ENCODE measurements at places on chromosomes 5 and 9. TPM values are rescaled to one million over a fixed set of nuclear protein-coding genes. Genes with fewer than 3 reads are reported as not detected.
A peak's percentile ranks its signal among the peaks of the same experiment; 100 is the strongest.

GRCh38 chr9:124626276-124626675 lies 119.1 kb upstream of the NR5A1 start:
- no peak for DNase-seq

The SOX30 gene
- total RNA-seq: not detected

The IFNA2 gene
- not detected for total RNA-seq

DNA sequence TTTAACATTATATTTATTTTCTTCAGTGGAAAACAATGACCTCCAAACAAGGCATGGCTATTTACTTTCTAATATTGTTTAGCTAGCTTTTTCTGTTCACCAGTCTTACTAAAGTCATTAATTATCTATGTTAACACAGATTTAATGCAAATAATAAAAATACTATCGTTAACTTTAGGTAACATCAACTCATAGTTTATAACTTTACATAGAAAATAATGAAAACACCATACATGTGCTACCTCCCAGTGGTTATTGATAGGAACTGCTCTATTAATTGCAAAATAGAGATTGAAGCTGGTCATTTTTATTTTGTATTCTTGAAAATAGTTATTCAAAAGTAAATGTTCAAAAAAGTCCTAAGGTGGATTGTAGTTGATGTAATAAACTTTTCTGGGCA lies 78.3 kb upstream of the HCN1 start:
- DNase-seq: no peak

DNA sequence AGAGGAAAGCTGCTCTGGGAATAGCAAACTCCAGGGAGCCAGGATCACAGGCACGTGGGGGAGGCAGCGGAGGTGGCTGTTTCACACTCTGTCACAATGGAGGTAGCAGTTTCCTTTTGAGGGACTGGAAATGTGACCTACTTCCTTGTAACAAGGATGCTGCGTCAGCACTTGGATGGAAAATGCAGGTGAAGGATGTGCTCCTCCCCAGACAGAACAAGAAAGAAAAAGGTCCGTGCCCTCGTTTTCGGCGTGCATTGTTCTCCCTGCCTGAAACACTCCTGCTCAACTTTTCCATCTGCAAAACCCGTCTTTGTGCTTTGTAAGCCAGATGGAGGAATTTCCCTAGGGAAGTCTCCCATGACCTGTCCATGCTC lies 55.1 kb upstream of the SH3PXD2B start:
- peak; percentile 59 for DNase-seq

The IFNE gene
- not detected for total RNA-seq

DNA sequence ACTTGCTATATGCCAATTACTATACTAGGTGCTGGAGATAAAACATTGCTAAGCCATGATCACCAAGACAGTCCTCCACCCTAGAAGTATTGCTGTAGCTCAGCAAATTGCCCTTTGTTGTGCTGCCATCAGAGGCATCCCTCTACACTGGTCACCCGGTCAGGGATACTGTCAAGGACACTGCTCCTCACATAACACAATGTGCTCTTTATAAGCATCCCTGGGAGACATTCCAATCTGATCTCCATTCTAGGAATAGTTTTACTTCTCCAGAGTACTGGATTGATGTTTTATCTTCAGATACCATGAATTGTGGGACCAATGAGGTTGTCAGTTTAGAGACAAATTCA lies 10.4 kb upstream of the DNAJA1 start:
- DNase-seq: no peak

The PCDHB12 gene
- total RNA-seq: 0.97 TPM

The MEIKIN gene
- not detected for total RNA-seq

DNA sequence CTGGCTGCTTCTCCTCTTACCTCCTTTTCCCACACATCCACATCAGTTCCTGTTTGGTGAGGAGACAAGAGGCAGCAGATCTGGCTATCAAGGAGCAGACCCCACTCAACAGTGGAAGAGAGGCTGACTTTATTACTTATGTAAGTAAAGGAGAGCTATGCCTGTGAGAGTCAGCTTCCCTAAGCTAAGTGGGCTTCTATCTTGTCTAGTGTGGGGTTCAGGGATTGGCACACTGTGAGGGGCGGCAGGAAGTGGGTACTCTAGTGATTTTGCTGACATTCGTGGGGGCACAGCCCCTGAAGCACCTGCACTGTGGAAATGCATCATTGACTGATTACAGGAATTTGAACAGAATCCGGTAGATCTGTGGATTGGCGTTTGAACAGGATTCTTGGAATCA lies 163.5 kb upstream of the IRX1 start:
- DNase-seq: no peak

DNA sequence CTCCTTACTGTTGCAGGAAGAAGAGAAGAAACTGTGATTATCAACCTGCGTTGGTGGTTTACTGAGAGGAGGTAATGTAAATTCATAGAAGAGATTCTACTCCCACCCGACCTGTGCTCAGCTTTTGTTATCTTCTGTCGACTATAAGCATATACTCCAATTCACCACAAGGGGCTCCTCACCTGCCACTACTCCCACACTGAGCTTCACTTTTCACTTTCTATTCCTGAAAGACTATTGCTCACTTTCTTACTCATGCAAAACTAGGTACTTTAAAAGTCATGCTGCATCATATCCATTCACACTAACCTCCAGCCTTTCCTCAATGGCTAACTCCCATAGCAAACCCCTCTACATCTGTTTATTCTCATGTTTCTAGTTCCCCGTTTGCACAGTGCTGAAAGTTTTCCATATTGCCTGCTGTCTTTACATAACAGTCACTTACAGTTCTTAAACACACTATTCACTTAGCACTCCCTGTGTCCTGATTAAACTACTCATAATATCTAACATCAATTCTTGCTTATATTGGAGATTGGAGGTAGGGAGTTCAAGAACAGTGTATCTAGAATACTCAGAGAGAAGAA lies 1062.6 kb downstream of the NR2F1-AS1 start:
- DNase-seq: no peak

The RASGRF2 gene
- total RNA-seq: 2.7 TPM

DNA sequence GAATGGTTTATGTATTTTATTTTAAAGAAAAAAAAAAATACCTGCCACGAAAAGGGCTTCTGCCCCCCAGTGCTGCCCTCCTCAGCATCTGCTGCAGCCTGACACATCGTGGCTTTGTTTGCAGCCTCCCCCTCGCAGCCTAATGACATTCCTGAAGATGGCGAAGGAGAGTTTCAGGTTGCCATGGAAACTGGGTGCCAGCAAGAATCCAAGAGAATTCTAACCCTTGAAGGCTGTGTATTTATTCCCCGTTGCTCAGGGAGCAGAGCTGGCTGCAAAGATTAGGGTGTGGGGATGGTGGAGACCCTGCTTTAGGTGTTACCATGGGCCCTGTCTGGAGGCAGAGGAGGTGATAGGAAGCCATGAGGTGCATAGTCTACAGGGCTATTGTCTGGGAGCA lies 126.6 kb downstream of the NSG2 start:
- DNase-seq: no peak

DNA sequence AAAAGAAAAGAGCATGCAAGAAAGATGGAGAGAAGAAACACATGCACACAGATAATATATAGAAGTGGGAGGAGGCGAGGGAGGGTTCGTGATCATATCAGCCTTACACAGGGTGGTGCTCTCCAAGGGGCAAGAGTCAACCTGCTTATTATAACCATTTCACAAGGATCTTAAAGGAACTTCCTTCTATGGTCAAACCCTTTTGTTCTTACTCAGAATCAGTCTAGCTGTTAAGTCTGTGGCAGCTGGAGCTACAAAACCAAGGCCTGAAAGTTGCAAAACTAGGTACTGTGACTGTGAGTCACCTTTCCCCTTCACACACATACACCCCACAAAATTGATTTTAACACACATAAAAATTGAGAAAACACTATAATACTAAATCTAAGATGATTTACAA lies 18.5 kb upstream of the ERMP1 start:
- DNase-seq: no peak

GRCh38 chr5:75948438-75948837 lies 134.7 kb upstream of the SV2C start:
- no peak for DNase-seq

The KDM3B gene
- 63.5 TPM for total RNA-seq

DNA sequence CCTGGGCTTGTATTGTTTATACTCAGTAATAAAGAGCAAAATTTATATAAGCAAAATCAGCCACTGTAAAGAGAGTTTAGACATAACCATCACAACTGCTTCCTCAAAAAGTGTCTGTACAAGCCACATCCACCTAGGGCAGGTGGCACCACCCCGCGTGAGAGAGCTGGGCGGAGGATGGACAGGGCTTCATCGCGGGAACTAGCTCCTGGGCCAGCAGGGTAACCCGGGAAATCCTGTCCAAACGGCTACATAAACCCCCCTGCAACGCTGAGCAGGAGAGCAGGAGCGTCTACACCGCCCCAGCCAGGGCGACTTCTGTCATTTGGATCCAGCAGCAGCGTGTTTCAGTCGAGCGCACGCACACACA lies 1.3 kb downstream of the SLC6A3 start:
- DNase-seq: peak; percentile 55

The SLC45A2 gene
- 7.6 TPM for total RNA-seq

- no peak for DNase-seq
Measured at GRCh38 chr5:173201636-173202265, 33.3 kb downstream of the NKX2-5 start.

The SFXN1 gene
- total RNA-seq: 37.4 TPM

The DUSP1 gene
- total RNA-seq: 1,246 TPM

The TMEM171 gene
- total RNA-seq: 1.5 TPM

Measured in suprapubic skin (tissue), 4 donors.